ENCODE measurements at places on chromosomes 1 and 21.

GRCh38 chr1:159889821-159890252, 10.1 kb downstream of the CFAP45 start:
- peak; percentile 92 for DNase-seq

GRCh38 chr21:36464590-36464989, 15.3 kb downstream of the CLDN14 start:
- DNase-seq = no peak

GRCh38 chr1:156435545-156436140, 64.9 kb downstream of the MEF2D start:
- peak; percentile 41 for DNase-seq

DNA sequence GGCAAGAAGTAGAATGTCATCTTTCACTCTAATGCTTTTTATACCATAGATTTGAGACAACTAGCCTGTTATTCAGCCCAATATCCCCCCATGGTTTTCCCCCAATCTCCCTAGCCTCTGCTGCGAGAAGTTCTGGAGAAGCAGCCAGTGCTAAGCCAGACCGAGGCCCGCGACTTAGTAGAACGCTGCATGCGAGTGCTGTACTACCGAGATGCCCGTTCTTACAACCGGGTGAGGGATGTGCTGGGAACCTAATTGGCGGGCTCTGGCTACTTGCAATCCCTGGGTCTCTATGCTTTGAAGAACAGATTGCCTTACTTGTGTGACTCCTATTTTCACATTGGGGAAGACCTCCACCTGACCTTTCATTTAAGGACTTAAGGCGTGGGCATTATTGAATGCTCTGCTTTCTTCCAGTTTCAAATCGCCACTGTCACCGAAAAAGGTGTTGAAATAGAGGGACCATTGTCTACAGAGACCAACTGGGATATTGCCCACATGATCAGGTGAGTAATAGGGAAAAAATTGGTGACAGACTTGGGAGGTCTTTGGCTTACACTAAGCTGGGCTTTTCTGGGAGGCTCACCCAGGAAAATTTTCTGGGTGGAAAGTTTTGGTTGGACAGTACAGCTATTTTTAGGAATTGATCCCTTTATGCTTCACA, 1.9 kb downstream of the PSMB4 start:
- DNase-seq = no peak

DNA sequence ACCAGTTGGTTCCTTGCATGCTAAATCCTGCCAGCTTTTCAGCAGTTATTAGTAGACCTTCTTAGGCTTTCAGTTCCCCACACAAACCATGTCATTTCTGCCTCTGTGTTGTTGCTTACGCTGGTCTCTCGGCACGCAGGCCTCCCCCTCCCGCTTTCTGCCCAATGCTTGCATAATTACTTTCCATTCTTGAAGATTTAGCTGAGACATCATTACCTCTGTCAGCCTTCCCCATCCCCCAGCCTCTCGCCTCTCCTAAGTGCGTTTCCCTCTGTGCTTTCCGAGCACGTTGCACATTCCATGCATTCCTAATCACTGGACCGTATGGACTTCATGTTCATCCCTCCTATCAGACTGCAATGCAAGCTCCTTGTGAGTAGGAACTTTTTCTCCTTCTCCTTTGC, 26.8 kb downstream of the TSHB start:
- no peak for DNase-seq

GRCh38 chr1:53678938-53679825, 59.8 kb downstream of the GLIS1 start:
- DNase-seq = peak; percentile 41

GRCh38 chr1:245469734-245470133, 314.9 kb downstream of the KIF26B start:
- no peak for DNase-seq

DNA sequence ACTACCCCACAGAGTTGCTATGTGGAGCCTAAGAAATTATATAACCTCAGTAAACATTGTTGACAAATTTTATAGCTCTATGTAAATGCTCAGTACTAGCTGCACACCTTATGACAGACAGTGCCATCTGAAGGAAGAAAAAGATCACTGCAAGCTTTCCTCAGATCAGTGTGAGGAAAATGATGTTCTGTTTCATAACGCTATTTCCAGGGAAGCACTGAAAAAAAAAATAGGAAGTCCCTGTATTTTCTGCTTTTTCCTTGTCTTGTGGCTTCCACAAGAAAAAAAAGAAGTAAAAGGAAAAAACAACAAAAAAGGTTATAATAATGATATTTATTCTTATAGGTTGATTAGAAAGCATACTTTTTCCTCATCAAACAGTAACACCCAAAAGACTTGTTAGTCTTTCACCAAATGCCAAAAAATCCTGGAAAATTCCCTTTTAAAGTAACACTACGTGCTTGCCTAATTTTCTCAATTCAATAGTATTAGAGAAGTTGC, 23.2 kb downstream of the LYST start:
- DNase-seq = peak; percentile 24

GRCh38 chr1:214718724-214719123, 115.7 kb downstream of the CENPF start:
- DNase-seq = no peak

GRCh38 chr1:85330711-85331290, 54.4 kb upstream of the BCL10 start:
- DNase-seq = no peak

GRCh38 chr21:44576025-44576420, 2.5 kb downstream of the KRTAP10-4 start:
- no peak for DNase-seq

- no peak for DNase-seq
Observed at GRCh38 chr1:221089803-221090202, 210.6 kb downstream of the HLX start.

GRCh38 chr1:226712742-226713419, 26.2 kb downstream of the ITPKB start:
- no peak for DNase-seq

GRCh38 chr1:50181027-50181663, 72.4 kb downstream of the ELAVL4 start:
- no peak for DNase-seq

GRCh38 chr1:236888126-236888525, 93.0 kb downstream of the MTR start:
- DNase-seq = no peak

DNA sequence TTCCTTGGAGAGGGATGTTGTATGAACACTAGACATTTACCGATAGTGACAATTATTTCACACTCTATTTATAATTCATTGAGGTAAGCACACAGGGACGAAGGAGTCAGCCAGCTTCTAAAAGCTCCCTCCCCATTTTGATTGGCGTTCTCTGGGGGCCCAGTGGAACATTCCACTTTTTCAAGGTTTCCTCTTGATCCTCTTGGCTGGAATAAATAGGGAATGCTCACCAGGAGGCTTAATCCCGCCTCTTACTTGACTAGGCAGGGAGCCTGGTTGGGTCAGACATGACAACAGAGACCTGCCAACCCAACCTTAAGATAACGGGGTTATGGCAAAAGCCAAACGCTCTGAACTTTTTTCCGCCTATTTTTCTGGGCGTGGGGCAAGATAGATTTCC, 974 bp downstream of the ACTN2 start:
- no peak for DNase-seq

GRCh38 chr1:43883321-43883720, 50.3 kb upstream of the ARTN start:
- DNase-seq = no peak

GRCh38 chr1:30106125-30106524, 617.3 kb downstream of the MATN1 start:
- DNase-seq = peak; percentile 38

GRCh38 chr1:44625348-44625747, 48.9 kb downstream of the TMEM53 start:
- DNase-seq = no peak

DNA sequence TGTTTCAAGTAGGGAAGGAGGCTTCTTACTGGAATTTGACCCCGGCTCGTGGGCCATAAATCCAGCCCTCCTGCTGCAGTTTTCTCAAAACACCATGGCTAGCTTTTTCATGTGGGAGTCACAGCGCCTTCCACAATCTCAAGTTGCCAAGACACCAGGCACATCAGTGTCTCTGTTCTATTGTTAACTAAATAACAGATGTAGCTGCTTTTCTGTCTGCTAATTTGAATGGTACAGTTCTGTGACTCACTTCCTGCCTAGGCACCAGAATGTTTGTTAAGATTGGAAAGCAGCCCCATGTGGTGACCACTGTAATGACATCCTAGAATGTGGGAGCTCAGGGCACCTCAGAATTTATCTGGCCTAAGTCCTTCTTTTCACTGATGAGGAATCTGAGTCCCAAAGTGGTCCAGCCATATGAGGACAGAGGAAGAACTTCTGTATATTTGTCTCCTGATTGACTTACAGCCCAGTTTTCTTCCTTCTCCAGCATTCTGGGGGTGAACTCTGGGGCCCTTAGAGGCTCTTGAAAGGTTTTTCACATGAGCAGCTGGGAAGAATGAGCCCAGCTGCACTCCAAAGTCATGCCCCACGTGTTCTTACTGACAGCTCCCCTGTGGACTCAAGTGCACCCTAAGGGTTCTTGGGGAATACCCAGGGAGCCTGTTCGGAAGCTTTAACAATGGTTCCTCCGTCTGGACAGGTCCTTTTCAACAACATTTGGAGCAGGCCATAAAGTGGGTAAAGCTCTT, 27.5 kb downstream of the TRIM45 start:
- DNase-seq = peak; percentile 32

- DNase-seq = no peak
Observed at GRCh38 chr1:232302376-232303221, 327.3 kb downstream of the SIPA1L2 start.

- no peak for DNase-seq
Observed at GRCh38 chr1:151519667-151520066, 8.5 kb downstream of the CGN start.

DNA sequence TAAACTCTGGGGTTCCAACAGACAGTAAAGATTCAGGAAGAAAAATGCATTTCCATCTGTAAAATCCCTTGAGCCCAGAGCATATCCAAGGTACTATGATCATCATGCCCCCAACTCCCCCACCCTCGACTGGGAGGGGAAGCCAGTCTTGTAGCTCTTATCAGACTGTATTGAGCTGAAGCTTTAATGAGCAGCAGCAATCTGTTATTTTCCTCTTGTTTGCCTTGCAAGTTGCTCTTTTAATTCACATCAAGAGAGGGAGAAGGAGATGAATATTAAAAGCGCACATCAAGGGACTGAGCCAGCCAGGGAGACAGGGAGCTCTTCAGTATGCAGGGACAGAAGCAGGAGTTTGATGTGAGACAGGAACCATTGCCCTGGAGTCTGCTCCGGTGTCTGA, 52.5 kb upstream of the KCNA3 start:
- DNase-seq = no peak

GRCh38 chr1:8875216-8875861, 3.1 kb downstream of the ENO1 start:
- DNase-seq = no peak

GRCh38 chr1:86776108-86776507, 71.7 kb downstream of the SH3GLB1 start:
- no peak for DNase-seq

DNA sequence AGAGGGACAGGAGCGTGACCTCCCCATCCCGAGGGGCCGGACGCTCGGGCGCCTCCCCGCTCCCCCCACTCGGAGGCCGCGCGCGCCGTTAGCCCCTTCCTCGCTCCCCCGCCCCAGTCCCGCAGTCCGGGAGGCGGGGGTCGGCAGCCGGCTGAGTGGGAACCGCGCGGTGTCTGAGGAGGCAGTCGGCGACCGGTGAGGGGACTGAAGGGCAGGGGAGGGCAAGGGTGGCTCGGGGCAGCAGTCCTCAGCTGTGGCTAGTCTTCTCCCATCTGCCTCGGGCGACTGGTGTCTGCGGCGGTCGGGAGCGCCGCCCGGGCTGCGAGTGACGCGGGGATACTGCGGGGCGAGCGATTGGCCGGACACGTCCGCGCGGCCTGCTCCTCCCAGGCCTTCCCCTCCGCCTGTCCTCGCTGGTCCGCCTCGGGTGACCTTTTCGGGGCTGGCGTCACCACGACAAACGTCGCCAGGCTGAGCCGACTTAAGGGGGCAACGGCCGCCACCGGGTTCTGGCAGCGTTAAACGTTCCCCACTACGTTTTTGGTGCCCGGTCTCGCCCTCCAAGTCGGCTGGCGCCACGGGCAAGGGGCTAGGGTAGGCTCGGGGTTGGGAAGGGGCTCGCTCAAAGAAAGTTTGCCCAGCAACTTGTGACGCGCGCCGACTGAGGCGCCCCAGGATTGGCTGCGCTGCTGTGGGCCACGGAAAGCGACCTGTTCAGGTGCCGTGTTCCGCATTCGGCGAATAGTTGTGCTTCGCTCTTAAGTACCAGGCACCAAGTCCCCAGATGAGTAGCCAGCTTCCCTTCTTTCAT, 538 bp downstream of the ZNF672 start:
- DNase-seq = peak; percentile 96

GRCh38 chr1:30061292-30062220, 661.8 kb downstream of the MATN1 start:
- DNase-seq = peak; percentile 24

- DNase-seq = no peak
Observed at GRCh38 chr1:92884195-92884594, 52.4 kb downstream of the RPL5 start.

- no peak for DNase-seq
Observed at GRCh38 chr1:162019446-162019845, 4.2 kb downstream of the OLFML2B start.

DNA sequence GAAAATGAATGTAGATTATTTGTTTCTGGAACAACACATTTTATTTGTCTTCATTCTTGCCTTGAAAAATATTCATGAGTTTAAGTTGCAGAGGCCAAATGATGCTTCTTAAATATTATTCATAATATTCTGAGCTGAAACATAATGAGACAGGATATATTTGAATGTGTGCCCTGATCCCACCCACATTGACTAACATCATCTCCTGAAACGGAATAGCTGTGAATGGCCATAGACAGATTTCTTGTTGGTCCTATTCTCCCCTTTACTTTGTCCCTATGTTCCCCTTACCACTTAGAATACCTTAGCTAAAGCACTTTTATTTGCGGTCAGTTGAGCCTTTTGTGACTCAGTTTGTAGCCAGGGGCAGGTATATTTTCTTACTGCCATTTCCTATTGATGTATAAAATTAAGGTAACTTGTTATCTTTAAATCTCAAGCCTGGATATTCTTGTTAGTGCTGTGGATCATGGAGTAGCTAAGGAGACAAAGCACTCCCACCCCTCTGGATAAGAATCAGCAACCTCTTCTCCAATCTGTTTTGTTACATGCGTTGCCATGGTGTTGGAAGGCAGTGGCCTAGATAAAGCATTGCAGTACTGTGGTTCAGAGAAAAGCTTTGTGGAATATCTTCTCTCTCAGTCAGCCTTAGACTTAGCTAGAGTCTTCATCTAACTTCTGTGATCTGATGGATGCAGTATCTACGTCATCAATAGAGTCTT, 478.5 kb upstream of the DEPDC1 start:
- no peak for DNase-seq

DNA sequence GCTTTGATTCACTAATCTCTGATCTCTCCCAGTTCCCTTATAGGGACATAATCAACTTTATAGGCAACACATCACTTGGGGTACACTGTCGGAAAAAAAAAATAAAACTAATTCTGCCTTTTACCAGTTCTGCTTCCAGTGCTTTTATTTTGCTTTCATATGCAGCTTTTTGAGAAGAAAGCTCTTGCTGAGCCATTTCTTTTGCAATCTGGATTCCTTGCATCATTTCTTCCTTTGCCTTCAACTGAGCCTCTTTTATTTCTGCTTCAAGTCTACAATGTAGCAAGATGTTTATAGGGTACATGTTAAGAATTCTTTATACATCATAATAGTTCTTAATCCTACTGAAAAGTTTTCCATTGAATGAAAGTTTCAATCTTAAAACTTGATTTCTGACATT, 30.6 kb downstream of the KIF14 start:
- DNase-seq = no peak

GRCh38 chr1:29305943-29306342, 69.6 kb downstream of the PTPRU start:
- no peak for DNase-seq

- no peak for DNase-seq
Observed at GRCh38 chr1:44284184-44284583, 70.9 kb downstream of the ERI3 start.

Measured in common myeloid progenitor, CD34-positive (primary cell).